Choroid plexus epithelial cell (primary cell): ENCODE measurements at places on chromosomes 3 and 15.

GRCh38 chr15:83372434-83372891, 74.7 kb upstream of the SH3GL3 start:
- peak; percentile 33 for DNase-seq

- DNase-seq, result peak; percentile 61
These were observed at the start of gene RHCG for GRCh38 chr15:89496155-89497098. Gene RHCG (minus strand): TSS chr15:89496583. CDS start chr15:89496544, 39 bp downstream.

DNA sequence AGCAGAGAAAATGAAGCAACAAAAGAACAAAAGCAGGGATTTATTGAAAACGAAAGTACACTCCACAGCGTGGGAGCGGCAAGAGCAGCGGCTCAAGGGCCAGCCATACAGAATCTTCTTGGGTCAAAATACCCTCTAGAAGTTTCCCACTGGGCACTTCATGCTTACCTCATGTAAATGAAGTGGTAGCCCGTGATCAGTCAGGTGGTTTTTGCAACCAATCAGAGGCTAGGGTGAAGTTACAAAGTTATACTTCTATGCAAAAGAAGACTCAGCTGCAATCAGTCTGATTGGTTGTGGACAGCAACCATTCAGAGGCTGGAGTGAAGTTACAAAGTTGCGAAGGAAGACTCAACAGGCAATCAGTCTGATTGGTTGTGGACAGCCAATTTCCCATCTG, 37.8 kb upstream of the TRH start:
- peak; percentile 82 for DNase-seq

GRCh38 chr3:174220775-174221554, 638.2 kb upstream of the NAALADL2 start:
- DNase-seq, result no peak

- no peak for DNase-seq
These were observed 82.8 kb upstream of the FXR1 start for GRCh38 chr3:180829409-180830405.

DNA sequence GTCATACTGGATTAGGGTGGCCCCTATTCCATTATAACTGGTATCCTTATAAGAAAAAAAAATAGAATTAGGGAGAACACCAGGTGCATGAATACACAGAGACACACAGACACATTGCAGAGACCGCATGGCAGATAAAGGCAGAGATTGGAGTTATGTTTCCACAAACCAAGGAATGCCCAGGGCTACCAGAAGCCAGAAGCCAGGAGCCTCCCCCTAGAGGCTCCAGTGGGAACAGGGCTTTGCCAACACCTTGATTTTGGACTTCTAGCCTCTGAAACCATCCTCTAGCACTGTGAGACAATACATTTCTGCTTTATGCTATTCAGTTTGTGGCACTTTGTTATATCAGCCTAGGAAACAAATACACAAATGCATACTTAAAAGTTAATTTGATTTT, 10.4 kb downstream of the GOLM2 start:
- DNase-seq, result no peak

GRCh38 chr15:51203797-51204196, 109.1 kb upstream of the TNFAIP8L3 start:
- DNase-seq, result peak; percentile 47

- peak; percentile 80 for DNase-seq
These were observed 940.9 kb downstream of the OTOL1 start for GRCh38 chr3:162437480-162437879.

DNA sequence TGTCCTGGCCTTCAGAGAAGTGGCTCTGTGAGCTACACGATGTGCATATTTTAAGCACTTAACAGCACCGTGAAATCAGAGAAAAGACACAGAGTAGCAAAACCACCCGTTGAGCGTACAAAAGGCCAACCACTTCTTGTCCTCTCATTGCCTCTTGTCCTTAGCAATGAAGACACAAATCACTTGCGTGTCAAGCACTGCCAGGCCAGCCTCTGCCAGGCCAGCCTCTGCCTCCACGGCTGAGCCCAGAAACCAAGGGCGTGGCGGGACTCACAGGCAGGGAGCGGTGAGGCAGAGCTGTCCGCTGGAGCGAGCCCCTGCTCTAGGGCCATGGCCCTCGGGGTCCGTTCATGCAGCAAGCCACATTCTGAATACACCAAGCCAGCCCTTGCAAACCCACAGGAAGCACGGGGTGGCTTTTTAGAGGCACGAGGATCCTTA, 4.0 kb downstream of the MUC4 start:
- no peak for DNase-seq

DNA sequence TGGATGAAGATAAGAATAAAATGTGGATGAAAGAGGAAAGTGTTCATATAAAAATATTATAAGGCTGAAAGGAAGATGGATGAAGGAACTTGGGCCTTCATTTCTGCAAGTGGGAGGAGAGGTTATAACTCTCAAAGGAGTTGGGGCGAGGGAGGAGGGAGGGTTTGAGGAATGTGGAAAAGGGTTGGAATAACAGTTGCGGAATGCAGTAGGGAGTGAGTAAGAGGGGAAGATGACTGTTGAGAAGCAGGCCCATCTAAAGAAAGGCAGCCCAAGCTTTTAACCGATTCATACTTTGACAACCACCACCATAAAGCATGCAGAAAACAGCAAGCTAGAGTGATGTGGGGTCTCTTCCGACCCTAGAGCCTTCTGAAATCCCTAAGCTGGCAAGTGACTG, 8.3 kb upstream of the TM4SF4 start:
- DNase-seq, result peak; percentile 79

GRCh38 chr3:194134231-194134756, 1.7 kb upstream of the HES1 start:
- peak; percentile 94 for DNase-seq

DNA sequence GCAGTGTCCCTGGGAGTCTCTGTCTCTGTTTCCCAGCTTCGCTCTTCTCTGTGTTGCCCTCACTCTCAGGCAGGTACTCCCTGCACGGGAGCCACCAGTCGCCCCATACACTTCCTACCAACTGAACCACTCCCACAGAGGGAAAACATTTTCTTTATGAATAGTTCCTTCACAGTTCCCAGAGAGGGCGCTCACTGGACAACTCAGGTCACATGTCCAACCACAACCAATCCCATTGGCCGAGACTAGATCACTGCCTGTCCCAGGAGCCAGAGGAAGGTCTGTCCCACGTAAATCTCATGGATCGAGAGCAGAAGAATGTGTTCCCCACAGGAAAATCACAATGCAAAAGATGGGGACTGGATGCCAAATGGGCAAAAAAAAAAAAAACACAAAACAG, 26.1 kb downstream of the GRK7 start:
- peak; percentile 12 for DNase-seq

GRCh38 chr3:61464518-61465140, 96.7 kb upstream of the PTPRG start:
- DNase-seq, result peak; percentile 34
